ENCODE measurements at places on chromosomes 7 and 10. TPM values are rescaled to one million over a fixed set of nuclear protein-coding genes. Genes with fewer than 3 reads are reported as not detected.

DNA sequence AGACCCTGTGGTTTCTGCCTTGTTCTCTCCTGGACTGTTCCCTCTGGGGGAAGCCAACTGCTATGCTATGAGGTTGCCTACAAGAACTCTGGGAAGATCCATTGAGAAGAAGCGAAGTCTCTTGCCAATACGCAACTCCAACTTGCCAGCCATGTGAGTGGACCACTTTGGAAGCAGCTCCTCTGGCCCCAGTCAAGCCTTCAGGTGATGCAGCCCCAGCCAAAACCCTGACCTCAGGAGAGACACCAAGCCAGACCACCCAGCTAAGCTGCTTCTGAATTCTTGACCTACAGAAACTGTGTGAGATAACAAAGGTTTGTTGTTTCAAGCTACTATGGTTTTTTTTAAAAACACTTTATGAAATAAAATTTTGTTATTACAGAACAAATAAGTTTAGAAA lies 20.2 kb upstream of the MYL7 start:
- no peak for DNase-seq

DNA sequence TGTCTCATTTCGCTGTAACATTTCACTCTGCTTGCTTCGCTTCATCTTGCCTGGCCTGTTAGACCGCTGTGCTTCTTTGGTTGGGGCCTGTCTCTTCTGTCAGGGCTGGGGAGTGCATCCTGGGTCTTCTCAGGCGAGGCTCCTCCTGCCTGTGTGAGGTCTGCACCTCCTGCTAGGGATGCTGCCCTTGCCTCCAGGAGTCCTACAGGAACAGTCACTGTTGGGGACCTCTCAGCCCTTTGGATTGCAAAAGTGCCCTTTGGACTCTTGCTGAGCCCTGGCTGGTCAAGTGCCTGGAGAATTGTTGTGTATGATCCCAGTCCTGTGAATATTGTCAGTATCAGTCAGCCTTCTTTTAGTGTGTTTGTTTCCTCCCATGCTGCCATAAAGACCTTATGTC lies 84.1 kb downstream of the MDFIC start:
- DNase-seq = no peak

DNA sequence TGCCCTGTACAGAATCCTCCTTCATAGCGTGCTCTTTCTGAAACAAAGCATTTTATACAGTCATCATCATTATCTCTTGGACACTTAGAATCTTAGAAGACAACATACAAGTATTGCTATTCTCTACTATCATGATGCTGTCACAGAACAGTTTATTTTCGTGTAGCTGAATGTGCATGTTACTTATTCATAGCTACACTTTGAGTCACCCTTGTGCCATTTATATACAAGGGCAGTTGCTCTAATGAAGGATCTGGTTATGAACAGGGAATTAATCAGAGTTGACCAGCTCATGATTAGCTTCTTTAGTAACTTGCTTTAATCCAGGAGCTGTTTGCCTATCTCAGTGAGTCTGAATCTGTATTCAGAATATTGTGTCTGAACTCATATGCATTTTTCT lies 11.2 kb downstream of the CASP2 start:
- DNase-seq = no peak

The DEPP1 gene
- polyA plus RNA-seq = 19.1 TPM

The NRP1 gene
- polyA plus RNA-seq = 47.1 TPM
